ENCODE measurements at places on chromosomes 13 and 19.
A peak's percentile ranks its signal among the peaks of the same experiment; 100 is the strongest.

DNA sequence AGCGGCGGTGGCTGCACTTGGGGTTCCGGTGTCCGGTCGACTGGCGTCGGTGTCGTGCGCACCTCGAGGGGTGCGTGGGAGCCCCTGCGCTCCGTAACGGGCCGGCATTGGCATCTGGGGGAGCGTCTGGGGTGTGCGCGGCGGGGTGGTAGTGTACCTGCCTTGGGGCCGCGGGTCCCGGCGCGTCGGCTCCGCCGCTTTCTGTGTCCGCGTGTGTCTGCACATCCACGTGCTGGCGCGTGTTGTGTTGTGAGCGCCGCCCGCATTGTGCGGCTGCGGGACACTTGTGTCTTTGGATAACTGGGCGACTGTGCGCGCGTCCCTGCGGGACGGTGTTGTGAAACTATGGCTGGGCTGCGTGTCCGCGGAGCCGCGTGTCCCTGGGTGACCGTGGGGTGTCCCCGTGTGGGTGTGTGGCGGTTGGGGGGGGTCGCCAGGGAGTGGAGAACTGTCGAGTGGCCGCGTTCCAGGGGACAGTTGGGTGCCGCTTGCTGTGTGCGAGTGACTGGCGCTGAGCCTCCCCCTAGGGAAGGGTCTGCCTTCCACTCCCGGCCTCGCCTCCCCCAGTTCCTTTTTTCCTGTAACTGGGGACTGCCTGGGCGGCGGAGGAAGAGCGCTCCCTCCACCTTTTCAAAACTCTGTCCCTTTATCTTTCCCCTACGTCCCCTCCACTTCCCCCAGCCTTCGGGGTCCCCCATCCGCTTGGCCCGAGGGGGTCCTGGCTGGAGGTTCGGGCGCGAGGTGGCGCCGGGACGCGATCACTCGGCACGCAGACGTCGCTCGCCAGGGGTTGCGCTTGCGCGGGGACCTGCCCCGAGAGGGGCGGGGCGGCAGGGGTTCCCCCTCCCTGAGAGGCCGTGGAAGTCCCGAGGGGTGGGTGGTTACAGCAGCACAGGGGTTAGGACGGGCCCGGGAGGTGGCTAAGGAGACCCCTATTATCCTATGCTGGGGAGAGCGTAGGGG lies 5.7 kb upstream of the NFIC start:
- peak; percentile 50 for DNase-seq

DNA sequence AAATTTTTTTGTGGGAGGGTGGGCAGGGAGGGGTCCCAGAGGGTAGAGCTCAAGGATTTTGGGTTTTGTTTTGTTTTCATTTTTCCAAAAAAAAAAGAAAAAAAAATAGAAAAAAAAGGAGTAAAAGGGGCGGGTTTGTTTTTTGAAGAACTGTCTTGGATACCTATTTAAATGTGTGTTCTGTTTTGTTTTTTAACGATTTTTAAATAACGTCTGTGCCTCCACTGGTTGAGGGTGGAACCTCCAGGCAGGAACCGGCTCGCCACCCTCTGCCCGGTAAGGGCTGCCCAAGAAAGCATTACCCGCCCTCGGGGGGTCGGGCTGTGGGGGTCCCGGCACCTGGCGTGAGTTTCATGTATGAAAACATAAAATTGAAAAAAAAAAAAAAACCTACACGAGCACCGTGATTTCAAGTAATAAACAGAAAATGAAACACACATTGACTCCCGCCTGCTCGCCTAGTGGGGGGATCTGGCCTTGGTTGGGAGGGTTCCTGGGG lies 10.4 kb downstream of the MIDN start:
- no peak for DNase-seq

DNA sequence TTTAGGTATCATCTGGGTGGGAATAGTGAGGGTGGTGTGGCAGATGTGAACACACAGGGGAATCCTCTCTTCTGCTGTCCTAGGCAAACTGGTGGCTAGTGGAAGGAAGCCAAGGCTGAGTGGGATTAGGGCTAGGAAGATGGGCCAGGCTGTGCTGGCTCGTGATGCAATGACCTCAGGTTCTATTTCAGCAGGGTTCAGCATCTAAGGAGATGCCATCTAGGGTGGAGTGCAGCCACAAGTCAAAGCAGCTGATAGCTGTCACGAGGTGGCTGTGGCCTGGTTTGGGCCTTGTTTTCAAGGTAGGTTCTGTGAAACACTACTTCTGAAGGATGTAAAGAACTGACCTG lies 21.6 kb downstream of the ARL11 start:
- DNase-seq: no peak

- DNase-seq: no peak
Measured at GRCh38 chr19:40210889-40211288, 7.3 kb downstream of the TTC9B start.

DNA sequence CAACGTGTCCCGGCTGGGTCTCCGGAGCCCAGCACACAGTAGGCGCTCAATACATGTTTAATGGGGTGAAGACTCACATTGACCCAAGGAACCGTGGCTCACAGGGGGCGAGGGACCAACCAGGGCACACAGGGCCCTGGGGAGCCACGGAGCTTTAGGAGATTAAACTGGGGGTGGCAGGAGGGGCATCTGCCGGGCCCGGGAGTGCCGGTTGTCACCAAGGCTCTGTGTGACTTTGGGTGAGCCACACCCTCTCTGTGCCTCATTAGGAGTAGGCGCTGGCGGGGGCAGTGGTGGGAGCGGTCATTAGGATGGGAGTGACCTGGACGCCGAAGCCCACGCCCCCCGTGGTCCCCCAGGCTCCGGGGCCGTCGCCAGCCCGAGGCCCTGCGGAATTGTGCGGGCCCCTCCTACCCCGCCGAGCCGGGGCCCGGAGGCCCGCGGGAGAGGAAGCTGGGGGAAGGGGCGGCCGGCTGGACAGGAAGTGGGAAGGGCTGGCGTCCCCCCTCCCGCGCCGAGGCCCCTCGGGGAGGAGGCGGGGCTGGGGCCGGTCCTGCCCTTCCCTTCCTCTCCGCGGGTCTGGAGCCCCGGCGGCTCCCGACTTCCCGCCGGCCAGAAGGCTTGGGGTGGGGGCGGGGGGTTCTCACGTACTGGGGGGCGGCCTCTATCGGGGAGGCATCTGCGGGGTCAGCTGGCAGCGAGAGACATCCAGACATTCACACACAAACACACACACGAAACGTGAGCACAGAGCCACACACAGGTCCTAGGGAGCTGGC lies 1.8 kb upstream of the SSBP4 start:
- peak; percentile 81 for DNase-seq

DNA sequence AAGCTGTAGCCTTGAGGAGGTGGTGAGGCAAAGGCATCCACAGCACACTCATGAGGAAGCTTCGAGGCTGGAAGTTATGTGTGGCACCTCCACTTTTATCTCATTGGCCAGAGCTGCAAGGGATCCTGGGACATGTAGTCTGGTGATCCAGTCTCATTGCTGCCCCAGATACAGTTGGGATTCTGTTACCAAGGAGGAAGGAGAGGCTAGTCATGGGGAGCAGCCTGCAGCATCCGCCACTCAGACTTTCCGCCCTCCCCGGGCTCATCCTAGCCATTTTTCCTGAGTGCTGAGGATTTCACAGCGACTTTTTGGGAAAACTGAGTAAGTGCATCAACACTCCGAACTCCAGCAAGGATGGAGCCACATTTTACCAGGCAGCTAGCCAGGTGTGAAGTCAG lies 74.4 kb downstream of the DPF1 start:
- peak; percentile 34 for DNase-seq

DNA sequence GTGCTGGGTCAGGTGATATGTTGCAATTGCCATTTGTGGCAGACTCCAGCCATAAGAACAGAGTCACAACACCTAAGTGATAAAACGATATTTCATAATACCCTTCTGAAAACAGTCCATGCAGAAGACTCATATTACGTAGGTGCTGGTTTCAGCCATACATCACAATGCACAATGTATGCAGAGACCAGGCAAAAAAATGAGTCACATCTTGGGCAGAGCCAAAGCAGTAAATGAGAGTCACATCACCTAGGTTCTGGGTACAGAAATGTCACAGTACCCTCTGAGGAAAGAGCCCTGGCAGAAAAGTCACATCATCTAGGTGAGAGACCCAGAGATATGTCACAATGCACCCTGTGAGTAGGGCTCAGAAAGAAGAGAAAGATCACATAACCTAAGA lies 125.2 kb upstream of the ZNF91 start:
- no peak for DNase-seq
